ENCODE measurements at places on chromosomes 2 and 18. TPM values are rescaled to one million over a fixed set of nuclear protein-coding genes. Genes with fewer than 3 reads are reported as not detected.
A peak's percentile ranks its signal among the peaks of the same experiment; 100 is the strongest.

DNA sequence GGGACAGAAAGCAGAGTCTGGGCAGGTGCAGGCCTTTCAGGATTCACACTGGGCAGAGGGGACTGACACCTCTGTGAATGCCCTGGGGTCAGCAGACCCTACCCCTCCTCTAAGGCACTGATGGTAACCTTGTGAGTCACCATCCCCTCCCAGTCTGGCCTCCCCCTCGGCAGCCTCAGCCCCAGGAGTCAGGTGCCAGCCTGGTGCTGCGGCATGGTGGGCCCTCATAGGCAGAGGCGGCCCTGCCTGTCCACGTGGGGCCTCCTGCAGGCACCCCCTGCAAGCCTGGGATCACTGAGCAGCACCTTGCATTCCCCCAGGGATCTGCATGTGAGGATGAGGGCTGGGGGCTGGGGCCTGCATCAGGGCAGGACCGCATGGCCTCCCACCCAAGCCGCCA lies 4.8 kb upstream of the GPR17 start:
- no peak overlapping the region for H3K4me3 ChIP-seq
- H3K27me3 ChIP-seq = no peaks in the 10 kb centered on the region
- DNase-seq = no peak
- no peak overlapping the region for H3K27ac ChIP-seq
- peaks cover 9% of the 10 kb centered on the region for H3K4me1 ChIP-seq

- H3K4me1 ChIP-seq = peaks cover 14% of the 10 kb centered on the region
- no peaks in the 10 kb centered on the region for H3K36me3 ChIP-seq
- H3K27me3 ChIP-seq = no peaks in the 10 kb centered on the region
- H3K4me3 ChIP-seq = peak overlapping the region; percentile 95
These were observed 479 bp downstream of the RAB11FIP5 start for GRCh38 chr2:73112026-73112912.

- peaks cover 27% of the 10 kb centered on the region for H3K36me3 ChIP-seq
- no peaks in the 10 kb centered on the region for H3K27me3 ChIP-seq
- H3K4me1 ChIP-seq = peaks cover 18% of the 10 kb centered on the region
These were observed 15.2 kb downstream of the MMADHC start for GRCh38 chr2:149572102-149572953.

The APCDD1 gene
- total RNA-seq = 75.8 TPM

DNA sequence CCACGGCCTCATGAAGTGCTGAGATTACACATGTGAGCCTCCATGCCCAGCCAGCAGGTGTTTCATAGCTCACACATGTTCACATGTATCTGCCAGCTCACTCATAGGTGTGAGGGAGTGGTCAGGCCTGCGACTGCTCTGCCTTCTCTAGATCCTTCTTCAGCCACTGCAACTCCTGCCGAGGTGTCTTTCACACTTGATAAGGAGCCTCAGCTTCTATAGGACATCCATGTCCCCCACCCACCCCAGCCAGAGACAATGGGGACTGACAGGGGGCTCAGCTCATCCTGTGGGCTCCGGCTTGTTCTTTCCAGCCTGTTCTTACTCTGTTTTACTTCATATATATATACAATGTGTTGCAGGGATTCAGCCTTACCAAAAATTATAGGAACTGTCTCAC lies 286.5 kb upstream of the MGAT5 start:
- H3K27ac ChIP-seq = no peak overlapping the region
- DNase-seq = no peak
- no peaks in the 10 kb centered on the region for H3K36me3 ChIP-seq

- H3K27ac ChIP-seq = no peak overlapping the region
- no peak overlapping the region for H3K4me3 ChIP-seq
- no peaks in the 10 kb centered on the region for H3K27me3 ChIP-seq
- H3K36me3 ChIP-seq = no peaks in the 10 kb centered on the region
- H3K4me1 ChIP-seq = no peaks in the 10 kb centered on the region
These were observed 650.5 kb upstream of the LINC00305 start for GRCh38 chr18:64799376-64799775.

The UGT1A7 gene
- total RNA-seq = 0.35 TPM

GRCh38 chr2:58156780-58157179 lies 84.3 kb downstream of the FANCL start:
- H3K4me3 ChIP-seq = no peak overlapping the region
- H3K27ac ChIP-seq = no peak overlapping the region
- H3K27me3 ChIP-seq = no peaks in the 10 kb centered on the region

The LAMA3 gene
- 34.2 TPM for total RNA-seq

DNA sequence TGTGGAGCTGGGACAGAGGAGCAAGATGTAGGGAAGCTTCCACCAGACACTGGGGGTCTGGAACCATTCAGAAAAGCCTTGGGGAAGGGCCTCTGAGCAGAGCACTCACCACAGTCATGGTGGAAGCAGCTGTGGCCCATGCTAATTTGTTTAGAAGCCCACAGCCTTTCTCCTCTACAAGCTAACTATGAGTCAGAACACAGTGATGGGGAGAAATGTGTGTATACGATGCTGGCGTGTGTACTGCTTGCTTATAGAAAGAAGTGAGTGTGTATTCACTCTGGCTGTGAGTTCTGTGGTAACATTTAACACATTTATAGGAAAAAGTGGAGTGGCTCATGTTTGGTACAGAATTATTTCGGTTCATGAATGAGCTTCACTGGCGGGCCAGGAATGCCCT lies 157.0 kb upstream of the ACAA2 start:
- H3K4me3 ChIP-seq = no peak overlapping the region
- no peaks in the 10 kb centered on the region for H3K36me3 ChIP-seq
- H3K27ac ChIP-seq = no peak overlapping the region
- H3K4me1 ChIP-seq = no peaks in the 10 kb centered on the region

DNA sequence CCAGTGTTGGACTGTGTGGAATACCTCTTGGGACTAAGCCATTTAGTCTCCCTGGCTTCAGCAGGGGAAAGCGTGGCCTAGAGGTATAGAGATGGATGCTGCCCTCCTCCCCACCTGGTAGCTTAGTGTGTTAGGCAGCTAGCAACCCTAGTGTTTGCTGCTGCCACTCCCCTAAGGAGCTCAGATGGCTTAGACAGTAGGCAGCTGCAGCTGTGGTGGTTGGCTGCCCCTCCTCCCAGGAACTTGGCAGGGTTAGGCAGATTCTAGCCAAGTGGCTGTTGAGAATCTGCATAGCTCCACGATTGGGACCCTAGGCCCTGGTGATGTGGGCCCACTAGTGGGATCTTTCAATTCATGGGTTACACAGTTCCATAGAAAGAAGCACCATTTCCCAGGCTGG lies 550.4 kb upstream of the CHAC2 start:
- no peak overlapping the region for H3K27ac ChIP-seq
- DNase-seq = no peak
- no peak overlapping the region for H3K4me3 ChIP-seq
- H3K36me3 ChIP-seq = no peaks in the 10 kb centered on the region

DNA sequence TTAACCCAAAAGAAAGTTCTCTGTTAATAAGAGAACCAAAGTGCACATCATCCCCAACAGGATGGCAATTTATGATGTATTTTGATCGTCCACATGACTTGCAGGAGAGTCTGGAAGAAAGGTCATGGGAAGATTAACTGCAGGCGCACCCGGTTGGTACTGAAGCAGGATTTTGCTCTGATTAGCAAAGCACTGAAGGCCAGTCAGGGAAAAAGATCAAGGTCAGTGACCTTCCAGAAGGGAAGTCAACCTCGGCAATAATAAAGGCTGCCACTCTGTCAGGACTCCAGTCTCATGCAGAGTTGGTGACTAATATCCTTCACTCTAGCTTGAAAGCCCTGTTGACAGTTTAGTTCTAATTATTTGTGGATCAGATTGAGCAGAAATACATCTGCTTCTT lies 432.7 kb upstream of the RAB12 start:
- H3K27me3 ChIP-seq = no peaks in the 10 kb centered on the region
- H3K4me3 ChIP-seq = no peak overlapping the region
- H3K4me1 ChIP-seq = peaks cover 10% of the 10 kb centered on the region
- H3K36me3 ChIP-seq = no peaks in the 10 kb centered on the region
- no peak for DNase-seq
